ENCODE measurements at places on chromosomes 1 and 21.

GRCh38 chr1:227508431-227508830 is 54.9 kb upstream of the ZNF678 start:
- no peak for DNase-seq

- no peak for DNase-seq
These were observed 114.2 kb downstream of the SIK1 start for GRCh38 chr21:43312751-43313169.

GRCh38 chr21:46049890-46050667 is 47.8 kb upstream of the COL6A2 start:
- no peak for DNase-seq

DNA sequence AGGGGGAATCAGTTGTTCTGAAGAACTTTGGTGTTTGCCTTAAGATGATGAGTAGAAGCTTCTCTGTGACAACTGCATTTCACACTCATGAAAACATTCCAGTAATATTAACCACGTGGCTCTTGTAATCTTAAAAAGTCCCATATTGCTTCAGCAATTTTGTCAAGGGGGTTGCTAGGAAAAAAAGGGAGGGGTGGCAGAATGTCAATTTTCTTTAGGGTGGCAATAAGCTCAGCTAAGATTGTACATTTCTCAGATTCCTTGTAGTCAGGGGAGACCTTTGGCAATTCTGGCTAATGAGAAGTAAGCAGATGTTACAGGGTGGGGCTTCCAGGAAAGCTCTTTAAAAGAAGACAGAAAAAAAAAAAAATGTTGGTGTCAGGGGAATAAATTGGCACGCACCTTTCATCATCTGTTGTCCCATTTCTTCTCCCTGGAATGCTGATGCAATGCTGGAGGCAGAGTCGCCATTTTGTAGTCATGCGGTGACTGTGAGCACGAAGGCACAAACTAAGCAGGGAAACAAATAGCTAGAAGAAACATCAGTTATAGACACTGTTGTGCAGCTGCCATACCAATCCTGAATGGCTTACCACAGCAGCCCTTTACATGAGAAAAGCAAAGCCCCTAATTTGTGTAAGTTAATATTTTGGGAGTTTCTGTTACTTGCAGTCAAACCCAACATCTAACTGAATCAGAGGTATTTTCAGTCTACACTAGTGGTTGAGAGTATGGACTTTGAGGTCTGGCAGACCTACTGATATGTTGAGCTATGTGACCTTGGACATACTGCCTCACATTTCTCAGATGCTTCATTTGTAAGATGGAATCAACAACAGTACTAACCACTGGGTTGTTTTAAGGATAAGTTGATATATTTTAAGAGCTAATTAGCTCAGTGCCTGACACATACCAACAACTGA is 56.1 kb upstream of the MRPS6 start:
- DNase-seq = no peak

DNA sequence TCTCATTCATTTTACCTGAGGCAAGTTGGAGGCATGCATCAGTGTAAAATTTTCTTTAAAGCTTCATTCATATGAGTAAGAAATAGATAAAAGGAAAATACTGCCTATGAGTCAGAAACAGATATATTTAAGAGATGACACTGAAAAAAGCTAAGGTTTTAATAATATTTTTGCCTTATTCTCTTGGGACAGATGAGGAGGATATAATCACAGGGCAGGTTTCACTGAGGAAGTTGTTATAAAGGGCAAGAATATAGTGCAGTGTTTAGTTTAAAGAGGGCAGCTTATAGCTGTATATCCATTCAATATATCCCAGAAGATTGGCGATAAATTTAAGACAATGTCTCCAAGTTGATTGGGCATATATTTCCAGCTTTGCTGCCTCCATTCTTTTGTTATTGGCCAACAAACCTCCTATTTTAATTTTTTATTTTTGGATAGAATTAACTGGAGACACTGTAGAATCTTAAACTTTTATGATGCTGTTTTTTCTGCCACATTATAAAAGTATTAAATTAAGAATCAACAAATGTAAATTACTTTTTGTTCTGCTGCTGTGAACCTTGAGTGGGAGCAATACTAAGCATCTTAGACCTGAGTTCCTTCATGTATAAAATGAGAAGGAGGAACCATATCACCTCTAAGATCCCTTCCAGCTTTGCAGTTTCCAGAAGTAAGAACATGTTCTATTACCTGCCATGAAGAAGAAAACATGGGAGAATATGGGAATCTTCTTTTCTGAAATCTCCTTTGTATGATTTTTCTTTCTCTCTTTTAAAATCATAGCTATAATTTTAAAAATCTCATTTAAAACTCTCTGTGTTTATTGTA is 171.6 kb downstream of the S1PR1 start:
- DNase-seq = no peak

DNA sequence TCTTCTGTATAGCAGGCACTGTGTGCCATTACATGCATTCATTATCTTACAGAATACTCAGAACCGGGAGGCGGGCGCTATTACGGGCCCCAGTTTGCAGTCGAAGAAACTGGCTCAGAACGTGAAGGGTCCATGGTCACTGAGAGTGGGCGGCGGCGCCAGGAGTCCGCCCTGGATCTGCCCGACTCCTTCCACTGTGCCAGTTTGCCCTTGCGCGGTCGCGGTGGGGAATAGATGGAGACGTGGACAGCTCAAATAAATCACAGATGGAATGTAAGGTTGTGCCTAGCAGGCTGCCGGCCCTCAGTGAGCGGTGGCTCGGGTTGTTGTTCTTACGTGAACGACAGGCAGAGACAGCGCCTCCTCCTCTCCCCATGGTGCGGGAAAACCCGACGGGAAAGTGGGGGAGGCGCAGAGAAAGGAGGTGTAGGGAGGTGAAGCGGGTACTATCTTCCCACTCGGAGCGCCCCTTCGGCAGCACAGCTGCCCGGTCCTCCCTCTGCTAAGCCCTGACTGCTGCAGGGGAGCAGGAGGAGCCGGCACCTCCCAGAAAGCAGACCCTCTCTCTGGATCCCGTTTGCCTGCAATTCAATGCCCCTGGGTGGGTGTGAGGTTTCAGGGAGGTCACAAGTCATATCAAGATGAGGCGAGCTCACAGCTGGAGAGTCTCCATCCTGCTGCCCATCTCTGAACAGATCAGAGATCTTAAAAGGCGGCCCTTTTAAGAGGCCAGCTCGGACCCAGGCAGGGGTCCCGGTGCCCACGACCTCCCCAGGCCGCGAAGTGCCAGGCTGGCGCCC is 1.1 kb downstream of the COL9A2 start:
- DNase-seq = no peak

DNA sequence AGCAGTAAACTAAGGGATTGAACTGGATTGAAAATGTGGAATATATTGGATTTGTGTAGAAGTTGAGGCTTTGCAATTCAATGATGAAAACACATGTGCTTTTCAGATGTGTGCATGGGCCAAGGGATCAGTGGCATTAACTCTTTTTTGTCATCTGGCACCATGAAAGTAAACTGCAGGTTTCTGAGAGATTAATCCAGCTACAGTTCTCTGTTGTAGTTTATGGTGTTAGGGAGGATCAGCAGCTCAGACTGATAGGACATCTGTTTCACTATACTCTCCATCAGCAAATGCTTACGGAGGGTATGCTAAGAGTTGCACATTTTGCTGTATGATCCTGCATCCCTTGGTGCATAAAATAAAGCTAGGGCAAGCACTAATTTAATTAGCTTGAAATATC is 82.6 kb downstream of the C1orf21 start:
- no peak for DNase-seq

GRCh38 chr21:14581902-14582457 is 35.9 kb upstream of the SAMSN1 start:
- no peak for DNase-seq

GRCh38 chr1:119374208-119374874 is 5.8 kb downstream of the HAO2 start:
- DNase-seq = no peak

- DNase-seq = no peak
These were observed 10.1 kb upstream of the CNN3 start for GRCh38 chr1:94936861-94937620.

- DNase-seq = no peak
These were observed 61.1 kb upstream of the LAPTM5 start for GRCh38 chr1:30818568-30819243.

DNA sequence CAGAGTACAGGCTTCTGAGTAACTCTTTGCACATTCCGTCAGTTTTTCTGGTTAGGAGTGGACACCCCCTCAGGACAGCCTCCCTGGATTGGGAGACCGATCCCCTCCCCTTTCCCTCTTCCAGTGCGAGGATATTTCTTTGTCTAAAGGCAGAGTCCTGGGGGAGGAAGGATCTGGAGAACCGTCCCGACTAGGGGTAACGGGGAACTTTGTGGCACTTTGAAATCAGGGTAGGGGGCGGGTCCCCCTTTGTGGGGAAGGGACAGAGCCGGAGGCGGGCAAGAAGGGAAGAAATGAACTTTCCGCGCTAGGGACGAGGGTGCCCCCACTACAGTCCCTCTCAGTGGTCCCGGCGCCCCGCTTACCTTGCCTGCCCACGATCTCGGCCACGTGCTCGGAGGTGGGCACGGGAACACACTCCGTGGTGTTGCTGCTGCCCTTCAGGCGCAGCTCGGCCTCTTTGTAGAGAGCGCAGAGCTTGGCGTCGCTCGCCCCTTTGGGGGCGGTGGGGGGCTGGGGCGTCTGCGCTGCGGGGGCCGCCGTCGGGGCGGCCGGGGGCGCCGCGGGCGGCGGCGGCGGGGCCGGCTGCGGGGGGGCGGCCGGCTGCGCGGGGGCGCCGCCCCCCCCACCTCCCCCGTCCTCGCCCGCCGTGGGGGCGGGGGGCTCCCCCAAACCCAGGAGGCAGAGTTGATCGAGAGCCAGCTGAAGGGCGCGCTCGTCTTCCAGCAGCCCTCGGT is 917 bp downstream of the MEX3A start:
- DNase-seq = no peak

DNA sequence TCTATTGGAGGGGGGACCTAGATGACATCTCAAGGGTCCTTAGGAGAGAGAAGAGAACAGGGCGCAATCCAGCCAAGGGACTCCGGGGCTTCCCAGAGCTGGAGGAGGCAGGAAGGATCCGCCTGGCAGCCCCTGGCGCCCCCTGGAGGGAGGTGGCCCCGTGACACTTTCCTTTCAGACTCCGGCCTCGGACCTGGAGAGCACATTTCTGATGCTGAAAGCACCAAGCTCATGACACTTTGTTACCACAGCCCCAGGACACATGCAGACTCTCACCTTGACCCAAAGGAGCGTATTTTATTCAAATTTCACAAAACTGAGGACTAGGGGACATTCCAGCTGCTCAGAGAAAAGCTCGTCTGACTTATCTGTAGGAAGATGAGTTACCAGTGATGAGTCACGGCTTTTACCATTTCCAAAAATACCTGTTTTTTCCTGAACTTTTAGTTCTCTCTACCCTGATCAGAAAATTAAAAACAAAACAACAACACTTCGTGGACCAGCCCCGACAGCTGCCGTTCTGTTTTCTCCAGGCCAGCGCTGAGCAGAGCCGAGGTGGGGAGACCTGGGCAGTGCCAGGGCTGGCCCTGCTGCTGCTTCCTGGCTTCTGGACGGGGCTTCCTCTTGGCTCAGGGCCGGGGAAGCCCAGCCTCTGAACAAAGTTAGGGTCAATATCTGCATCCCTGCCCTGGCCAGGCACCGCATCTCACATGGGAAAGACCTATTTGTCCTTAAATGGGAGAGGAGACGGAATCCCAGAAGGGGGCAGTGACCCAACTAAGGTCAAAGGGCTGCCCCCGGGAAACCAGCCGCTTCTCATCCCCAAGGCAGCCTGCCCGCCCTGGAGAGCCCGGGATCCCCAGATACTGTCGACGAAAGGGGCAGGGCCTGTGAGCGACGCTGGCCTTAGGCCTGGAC is 21.6 kb upstream of the POFUT2 start:
- no peak for DNase-seq

DNA sequence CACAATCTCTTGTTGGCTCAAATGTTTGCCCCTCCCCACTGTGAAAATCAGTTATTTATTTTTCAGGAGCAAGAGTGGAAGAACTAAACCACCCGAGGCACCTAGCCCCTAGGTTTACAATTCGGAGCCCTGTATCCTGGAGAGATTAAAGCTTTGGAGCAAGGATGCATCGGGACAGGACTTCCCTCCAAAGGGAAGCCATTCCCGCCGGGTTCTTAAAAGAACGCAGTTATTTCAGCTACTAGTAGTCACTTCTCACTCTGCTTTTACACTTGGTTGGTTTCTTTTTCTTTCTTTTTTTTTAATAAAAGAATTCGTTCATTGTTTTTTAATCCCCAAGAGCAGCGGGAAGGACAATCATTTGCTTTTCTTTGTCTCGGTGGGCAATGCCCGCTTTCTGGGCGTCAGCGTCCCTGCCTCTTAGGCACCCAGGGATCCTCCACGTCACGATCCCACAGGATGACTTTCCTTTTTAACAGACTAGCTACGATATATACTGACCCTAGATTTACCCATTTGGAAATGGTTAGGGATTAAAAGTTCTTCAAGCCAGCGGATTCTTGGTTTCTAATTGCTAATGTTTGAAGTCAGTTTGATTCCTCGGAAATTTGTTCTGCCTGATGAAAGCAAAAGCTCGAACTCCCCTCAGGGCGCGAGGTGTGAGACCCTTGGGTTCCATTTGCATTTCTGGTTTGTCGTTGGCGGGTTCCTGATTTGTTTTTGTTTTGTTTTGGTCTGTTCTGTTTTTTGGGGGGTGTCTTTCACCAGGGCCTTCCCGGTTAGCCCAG is 9.0 kb downstream of the TBX15 start:
- no peak for DNase-seq

DNA sequence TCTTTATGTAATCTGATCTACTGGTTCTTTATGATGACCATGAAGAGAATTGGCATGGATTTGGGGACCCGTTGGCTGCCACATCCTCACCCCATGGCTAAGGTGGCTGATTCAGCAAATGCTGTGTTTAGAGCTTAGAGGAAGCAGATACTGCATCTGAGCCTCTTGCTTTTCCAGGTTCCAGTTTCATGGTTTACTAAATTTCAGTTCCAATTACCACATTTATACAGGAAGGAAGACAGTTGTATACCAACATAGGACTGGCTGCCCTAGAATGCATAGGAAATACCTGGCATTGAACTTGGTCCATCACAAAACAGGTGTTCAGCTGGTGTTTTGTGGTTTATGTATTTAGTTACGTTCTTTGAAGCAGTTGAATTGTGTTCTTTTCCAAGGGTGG is 107.1 kb downstream of the ST3GAL3 start:
- no peak for DNase-seq

- DNase-seq = no peak
These were observed 1.2 kb upstream of the CRCT1 start for GRCh38 chr1:152513081-152513480.

DNA sequence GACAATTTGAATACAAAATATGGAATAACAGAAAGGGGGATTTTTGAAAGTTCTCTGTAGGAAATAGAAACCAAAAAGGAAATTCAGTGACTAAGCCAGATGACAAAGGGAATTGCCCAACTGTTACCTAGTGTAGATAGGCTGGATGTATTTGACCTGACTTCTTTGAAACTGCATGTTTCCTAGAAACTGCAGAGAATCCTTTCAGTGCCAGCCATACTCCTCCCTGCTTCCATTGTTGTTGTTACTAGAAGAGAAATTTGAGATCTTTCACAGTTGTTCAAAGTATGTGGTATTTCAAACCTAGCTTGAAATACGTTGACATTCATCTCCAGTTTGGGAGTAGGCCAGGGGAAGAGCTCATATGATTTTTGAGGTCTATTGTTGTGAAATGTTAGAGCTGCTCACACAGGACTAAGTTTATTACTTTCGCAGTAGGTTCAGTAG is 1.8 kb upstream of the GBP5 start:
- no peak for DNase-seq
